ENCODE measurements at places on chromosomes 4 and X. TPM values are rescaled to one million over a fixed set of nuclear protein-coding genes. Genes with fewer than 3 reads are reported as not detected.

The POLN gene
- 0.72 TPM for total RNA-seq

The NUDT10 gene
- total RNA-seq: 0.45 TPM

The ETDB gene
- total RNA-seq: not detected

The PNMA3 gene
- 0.15 TPM for total RNA-seq

The GABRE gene
- 15.9 TPM for total RNA-seq

The PPBP gene
- not detected for total RNA-seq

The RAB39B gene
- 0.85 TPM for total RNA-seq

The FREM3 gene
- not detected for total RNA-seq

The DCHS2 gene
- not detected for total RNA-seq

The STPG2 gene
- total RNA-seq: not detected

The XAGE2 gene
- total RNA-seq: not detected

The BST1 gene
- 18.5 TPM for total RNA-seq

The FAM9B gene
- not detected for total RNA-seq

The ZFP92 gene
- total RNA-seq: 0.39 TPM

The ADH7 gene
- total RNA-seq: not detected

The IL2RG gene
- total RNA-seq: 0.54 TPM

The MAP9 gene
- total RNA-seq: 4.7 TPM

Measured in A549 treated with DMSO at 1 μM for 4 hours (cell line).